ENCODE measurements at places on chromosomes 6 and 20.

GRCh38 chr6:35368038-35368887 is 25.9 kb downstream of the PPARD start:
- DNase-seq = no peak

- no peak for DNase-seq
Observed at GRCh38 chr20:51322164-51322707, 220.3 kb downstream of the NFATC2 start.

GRCh38 chr6:27290065-27290849 is 21.8 kb downstream of the POM121L2 start:
- no peak for DNase-seq

GRCh38 chr20:24096264-24096663 is 107.7 kb upstream of the GGTLC1 start:
- no peak for DNase-seq

GRCh38 chr6:170130201-170130621 is 160.7 kb downstream of the DLL1 start:
- DNase-seq = no peak

DNA sequence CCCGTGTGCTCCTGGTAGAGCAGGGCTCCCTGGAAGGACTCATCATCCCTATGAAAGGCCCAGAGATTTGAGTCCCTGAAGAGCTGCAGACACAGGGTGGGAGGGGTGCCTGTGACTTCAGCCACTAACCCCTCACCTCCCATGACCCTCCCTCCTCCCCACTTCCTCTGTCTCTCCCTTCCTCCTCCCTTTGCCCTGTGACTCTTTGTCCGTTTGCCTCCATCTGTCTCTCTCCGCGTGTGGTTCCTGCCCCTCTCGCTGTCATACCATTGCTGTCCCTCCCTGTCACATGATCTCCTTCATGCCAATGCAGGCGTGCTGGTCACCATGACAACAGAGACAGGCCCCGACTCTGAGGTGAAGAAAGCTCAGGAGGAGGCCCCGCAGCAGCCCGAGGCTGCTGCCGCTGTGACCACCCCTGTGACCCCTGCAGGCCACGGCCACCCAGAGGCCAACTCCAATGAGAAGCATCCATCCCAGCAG is 19.0 kb downstream of the EPB41L1 start:
- no peak for DNase-seq

DNA sequence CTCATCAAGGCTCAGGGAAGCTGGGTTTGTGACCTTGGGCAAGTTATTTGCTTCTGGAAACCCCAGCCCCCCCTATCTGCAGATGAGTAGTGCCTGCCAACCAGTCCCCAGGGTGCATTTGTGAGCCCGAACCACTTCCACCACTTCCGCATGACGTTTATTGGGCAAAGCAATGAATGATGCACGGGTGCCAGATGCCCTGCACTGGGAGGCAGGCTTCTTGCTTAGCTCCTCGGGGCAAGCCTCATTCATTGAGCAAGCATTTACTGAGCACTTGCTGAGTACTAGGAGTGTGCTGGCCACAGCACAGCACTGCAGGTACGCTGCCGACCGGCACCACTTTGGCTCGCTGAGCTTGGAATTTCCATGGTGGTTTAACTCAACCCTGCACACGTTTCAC is 60.2 kb downstream of the GNAS-AS1 start:
- DNase-seq = no peak

DNA sequence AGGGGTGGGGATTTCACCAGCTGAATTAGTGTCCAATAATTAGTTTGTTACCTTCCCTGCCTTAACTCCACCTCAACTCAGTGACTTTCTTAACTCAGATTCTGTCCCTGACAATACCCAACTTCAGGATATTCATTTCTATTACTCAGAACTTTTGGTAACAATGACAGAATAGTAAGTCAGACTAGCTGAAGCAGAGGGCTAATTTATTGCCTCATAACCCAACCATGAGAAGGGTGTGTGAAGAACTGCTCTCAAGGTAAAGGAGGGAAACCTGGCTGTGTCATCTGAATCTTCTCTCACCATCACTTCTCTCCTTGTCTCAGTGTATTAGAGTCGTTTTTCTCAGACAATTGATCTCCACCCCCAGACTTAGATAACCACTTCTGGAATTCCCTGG is 1.2 kb upstream of the PI3 start:
- no peak for DNase-seq

DNA sequence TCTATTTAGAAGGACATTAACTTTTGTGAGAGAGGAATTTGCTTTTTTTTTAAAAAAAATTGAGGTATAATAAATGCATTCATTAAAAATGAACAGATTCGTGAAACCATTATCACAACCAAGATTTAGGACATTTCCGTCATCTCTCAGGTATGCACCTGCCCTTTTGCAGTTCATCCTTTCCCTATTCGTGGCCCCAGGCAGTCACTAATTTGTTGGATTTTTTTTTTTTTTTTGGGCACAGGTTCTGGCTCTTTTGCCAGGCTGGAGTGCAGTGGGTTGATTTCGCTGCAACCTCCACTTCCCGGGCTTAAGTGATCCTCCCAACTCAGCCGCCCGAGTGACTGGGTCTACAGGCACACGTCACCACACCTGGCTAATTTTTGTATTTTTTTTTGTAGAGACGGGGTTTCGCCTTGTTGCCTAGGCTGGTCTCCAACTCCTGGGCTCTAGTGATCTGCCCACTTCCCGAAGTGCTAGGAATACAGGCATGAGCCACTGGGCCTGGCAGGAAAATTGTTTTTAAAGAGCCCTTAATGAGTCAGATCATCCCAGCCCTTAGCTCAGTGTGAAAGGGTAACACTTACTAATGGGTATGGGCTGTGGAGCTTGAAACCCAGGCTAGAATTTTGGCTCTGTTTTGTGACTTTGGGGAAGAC is 9.2 kb downstream of the PHF3 start:
- no peak for DNase-seq

DNA sequence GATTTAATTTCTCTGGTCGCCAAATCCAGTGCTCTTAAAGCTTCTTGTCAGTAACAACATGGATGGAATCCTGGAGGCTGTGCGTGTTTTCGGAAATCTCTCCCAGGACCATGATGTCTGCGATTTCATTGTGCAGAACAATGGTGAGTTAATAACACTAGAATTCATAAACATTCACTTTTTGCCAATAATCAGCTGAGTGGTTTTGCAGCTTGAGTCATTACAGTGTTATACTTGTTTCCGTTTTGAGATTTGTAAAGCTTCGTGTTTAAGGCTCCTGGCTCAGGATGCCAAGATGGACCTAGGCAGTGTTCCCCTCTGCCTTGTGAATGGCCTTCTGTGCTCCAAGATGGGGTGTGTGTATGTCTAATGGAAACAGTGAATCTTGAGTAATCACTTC is 113.8 kb downstream of the ARMC2 start:
- DNase-seq = no peak

- no peak for DNase-seq
Observed at GRCh38 chr20:50368813-50369224, 141.4 kb upstream of the PTPN1 start.

DNA sequence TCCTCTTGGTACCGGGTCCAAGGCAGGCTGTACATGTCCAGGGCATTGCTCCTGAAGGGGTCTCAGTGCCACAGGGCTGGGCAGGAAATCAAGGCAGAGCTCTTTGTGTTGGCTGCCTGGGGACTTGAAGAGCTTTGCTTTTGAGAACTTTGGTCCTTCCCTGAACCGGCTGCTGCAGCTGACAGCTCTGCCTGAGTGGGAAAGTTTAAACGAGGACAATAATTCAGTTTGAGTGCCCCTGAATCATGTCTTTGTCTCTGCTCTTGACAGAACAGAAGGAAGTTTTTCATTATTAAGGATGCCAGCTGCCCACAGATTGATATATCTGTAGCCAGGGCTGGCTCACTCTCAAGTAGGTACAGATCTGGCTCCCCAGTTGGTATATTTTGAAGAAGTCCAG is 56.1 kb downstream of the ANKRD6 start:
- DNase-seq = no peak
